ENCODE measurements at places on chromosomes 7 and 10. TPM values are rescaled to one million over a fixed set of nuclear protein-coding genes. Genes with fewer than 3 reads are reported as not detected.

DNA sequence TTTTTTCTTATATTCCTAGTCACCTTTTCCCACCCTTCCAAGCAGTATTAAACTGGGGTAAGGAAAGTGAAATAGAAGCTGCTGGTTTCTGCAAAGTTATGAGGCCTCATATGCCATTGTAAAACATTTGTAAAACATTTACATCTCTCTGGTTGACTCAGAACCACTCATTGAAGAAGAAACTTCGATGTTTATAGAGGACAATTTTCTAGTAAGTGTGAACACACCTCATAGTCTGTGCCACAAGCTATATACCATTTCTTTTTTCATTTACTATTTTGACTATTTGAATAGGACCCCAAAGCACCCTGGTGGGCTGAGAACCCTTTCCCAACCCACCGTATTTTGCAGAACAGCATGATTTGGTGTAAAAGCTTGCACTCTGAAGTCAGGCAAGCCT is 12.9 kb upstream of the ITGB1 start:
- H3K36me3 ChIP-seq = no peaks in the 10 kb centered on the region
- peak overlapping the region; percentile 35 for H3K27ac ChIP-seq
- peaks cover 15% of the 10 kb centered on the region for H3K4me1 ChIP-seq
- DNase-seq = no peak

- H3K4me3 ChIP-seq = no peak overlapping the region
- DNase-seq = no peak
- H3K27me3 ChIP-seq = no peaks in the 10 kb centered on the region
Measured at GRCh38 chr7:98556288-98556687, 60.8 kb upstream of the NPTX2 start.

FAM180A gene
- not detected for total RNA-seq

DNA sequence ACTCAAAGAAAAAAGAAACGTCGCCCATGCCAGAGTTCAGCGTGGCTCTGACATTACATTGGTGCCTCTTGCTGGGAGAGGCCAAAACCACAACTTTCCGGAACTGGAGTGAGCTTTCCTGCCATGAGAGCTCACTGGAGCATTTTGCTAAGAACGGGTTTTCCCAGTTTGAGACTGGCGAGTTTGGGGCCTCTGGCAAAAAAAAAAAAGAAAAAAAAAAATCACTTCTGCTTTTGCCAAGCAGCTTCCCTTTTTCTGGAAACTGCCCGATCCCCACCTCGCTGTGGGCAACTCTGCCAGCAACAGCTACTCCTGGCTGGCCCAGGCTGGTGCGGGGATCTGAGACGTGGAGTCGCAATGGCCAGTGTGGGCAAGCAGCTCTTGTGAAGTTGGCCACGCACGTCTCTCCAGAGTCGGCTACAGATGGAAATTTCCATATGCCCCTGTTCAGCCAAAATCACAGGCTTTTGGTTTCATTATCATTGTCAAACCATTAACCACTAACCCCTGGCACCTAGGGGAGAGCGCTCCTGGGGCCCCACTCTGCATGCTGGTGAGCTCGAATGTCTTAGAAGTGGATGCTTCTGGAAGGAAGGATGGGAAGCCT is 25.7 kb downstream of the PRKAG2 start:
- no peaks in the 10 kb centered on the region for H3K27me3 ChIP-seq
- no peaks in the 10 kb centered on the region for H3K36me3 ChIP-seq
- H3K4me3 ChIP-seq = no peak overlapping the region
- H3K27ac ChIP-seq = no peak overlapping the region

- DNase-seq = no peak
- H3K27ac ChIP-seq = no peak overlapping the region
- H3K4me3 ChIP-seq = no peak overlapping the region
Measured at GRCh38 chr10:12420530-12421120, 71.3 kb downstream of the CAMK1D start.

GSTK1 gene
- 233 TPM for total RNA-seq

TNRC18 gene
- total RNA-seq = 28.2 TPM

DNA sequence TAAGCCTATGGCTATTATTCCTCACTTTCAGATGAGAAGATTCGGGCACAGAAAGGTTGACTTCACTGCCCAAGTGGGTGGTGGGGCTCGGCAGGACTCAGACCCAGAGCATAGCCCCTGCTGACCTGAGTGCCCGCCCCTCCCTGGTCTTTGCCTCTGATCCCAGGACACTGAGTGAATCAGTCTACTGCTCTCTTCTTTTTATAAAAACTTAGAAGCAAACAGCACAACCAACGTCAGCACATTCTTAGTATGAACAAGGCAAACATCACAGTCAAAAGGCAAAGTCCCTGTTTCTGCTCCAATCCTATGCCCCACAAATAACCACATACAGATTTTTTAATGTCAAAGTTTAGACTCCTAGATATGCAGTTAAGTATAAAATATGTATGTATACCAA is 237.8 kb downstream of the ZMYND11 start:
- H3K27ac ChIP-seq = peak overlapping the region; percentile 92
- DNase-seq = peak; percentile 57
- no peaks in the 10 kb centered on the region for H3K36me3 ChIP-seq
- no peak overlapping the region for H3K4me3 ChIP-seq

GRCh38 chr10:62036186-62037081 is 134.9 kb downstream of the ARID5B start:
- H3K36me3 ChIP-seq = no peaks in the 10 kb centered on the region
- peak overlapping the region; percentile 88 for H3K27ac ChIP-seq
- no peak for DNase-seq

DNA sequence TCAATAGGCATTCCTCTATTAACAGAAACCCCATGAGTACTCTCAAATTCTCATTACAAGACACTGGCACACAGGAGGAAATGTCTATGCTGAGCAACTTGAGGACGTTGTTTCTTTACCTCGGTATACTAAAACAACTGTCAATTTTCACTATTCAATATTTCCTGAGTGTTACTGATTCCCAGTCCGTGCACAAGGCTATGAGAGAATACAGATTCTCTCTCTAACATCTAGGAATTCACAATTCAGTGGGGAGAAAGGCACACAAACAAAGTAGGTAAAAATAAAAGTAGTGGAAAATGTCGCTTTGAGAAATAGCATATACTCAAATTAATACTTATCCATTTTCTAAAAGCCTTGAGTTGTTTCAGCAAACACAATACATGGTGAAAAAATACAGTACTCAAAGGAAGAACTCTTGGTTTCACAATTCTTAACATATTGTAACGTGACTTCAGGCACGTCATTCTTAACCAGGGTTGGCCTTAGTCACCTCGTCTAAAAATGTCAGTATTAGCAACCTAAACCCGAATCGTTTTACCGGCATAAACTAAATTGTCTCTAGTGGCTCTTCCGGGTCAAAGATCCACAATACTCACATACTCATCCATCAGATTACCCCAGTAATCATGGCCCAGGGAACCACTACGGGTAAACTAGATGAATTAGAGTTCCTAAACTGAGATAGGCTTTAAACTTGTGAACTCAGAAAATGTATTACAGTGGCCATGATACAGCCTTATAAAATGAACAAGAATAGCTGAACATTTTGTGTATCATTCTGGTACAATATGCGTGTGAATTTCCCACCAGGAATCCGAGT is 1.5 kb downstream of the IPMK start:
- no peaks in the 10 kb centered on the region for H3K36me3 ChIP-seq
- H3K4me1 ChIP-seq = peaks cover 7% of the 10 kb centered on the region
- DNase-seq = peak; percentile 55
- peak overlapping the region; percentile 94 for H3K27ac ChIP-seq
- H3K4me3 ChIP-seq = peak overlapping the region; percentile 50

- H3K4me1 ChIP-seq = no peaks in the 10 kb centered on the region
- no peak overlapping the region for H3K4me3 ChIP-seq
- no peak overlapping the region for H3K27ac ChIP-seq
Measured at GRCh38 chr10:111999205-111999914, 184.2 kb downstream of the GPAM start.

ABCB4 gene
- total RNA-seq = 1.2 TPM

FAM107B gene
- 84.8 TPM for total RNA-seq

- no peak overlapping the region for H3K4me3 ChIP-seq
- H3K36me3 ChIP-seq = no peaks in the 10 kb centered on the region
- no peak for DNase-seq
- no peaks in the 10 kb centered on the region for H3K27me3 ChIP-seq
- H3K27ac ChIP-seq = no peak overlapping the region
- H3K4me1 ChIP-seq = no peaks in the 10 kb centered on the region
Measured at GRCh38 chr10:101716891-101717659, 22.1 kb upstream of the FBXW4 start.

C10orf62 gene
- total RNA-seq = 0.23 TPM

FKBP6 gene
- total RNA-seq = 0.12 TPM

DNA sequence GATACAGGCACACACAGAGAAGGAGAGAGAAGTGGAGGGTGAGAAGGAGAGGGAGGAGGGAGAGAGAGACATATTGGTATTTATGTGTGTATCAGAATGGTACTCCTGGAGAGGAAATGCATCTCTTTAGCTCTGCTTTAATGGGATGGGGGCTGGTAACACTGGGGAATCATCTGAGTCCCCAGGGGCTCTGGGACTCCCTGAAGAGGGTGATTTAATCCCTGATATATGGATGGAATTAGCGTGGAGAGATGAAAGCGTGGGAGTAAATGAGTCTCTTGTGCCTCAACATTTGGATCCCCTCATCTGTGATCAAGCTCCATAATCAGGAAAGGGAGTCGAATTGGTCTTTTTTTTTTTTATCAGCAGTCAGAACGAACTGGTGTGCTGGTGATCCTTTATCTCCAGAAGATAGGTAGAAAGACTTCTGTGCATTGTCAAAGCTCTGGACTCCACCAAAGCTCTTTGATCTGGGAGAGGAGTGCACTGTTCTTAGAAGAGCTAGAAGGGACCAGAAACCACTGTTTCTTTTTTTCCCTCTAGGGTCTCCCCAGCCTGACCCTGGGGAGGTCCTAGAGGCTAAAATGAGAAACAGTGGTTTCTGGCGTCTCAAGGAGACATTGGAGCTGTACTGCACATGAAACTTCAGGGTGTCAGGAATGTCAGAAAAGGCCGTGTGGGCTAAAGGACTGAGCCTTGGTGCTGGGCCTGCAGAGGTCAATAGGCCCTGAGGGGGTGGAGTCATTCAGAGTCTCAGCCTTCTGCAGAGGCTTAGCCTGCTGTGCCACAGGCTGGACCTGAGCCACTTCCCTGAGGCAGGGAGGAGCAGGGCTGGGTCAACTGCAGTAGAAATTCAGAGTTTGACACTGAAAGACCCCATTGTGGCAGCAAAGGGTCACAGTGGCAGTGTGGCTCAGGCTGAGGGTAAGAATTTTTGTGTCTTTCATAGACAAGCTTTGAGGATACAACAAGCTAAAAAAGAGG is 234.4 kb upstream of the SLC26A5 start:
- no peak overlapping the region for H3K4me3 ChIP-seq
- H3K36me3 ChIP-seq = no peaks in the 10 kb centered on the region
- no peaks in the 10 kb centered on the region for H3K27me3 ChIP-seq
- H3K4me1 ChIP-seq = no peaks in the 10 kb centered on the region
- H3K27ac ChIP-seq = no peak overlapping the region

DNA sequence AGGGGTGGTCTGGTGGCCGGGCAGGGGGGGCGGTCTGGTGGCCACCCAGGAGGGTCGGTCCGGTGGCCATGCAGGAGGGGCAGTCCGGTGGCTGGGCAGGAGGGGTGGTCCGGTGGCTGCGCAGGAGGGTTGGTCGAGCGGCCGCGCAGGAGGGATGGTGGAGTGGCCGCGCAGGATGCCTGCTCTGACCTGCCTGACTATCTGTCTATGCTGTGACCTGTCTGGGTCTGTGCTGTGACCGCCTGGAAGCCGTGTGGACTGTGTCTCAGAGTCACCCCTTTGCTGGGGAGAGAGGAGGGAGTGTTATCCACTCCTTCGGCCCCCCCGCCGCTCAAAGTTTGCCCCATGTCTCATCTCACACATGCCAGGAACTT is 113.2 kb downstream of the ACTR3B start:
- DNase-seq = no peak
- H3K27me3 ChIP-seq = no peaks in the 10 kb centered on the region
- no peaks in the 10 kb centered on the region for H3K36me3 ChIP-seq
- H3K27ac ChIP-seq = no peak overlapping the region
- H3K4me1 ChIP-seq = no peaks in the 10 kb centered on the region
- H3K4me3 ChIP-seq = no peak overlapping the region

- peak overlapping the region; percentile 98 for H3K27ac ChIP-seq
- H3K36me3 ChIP-seq = no peaks in the 10 kb centered on the region
- peak overlapping the region; percentile 35 for H3K4me3 ChIP-seq
- no peaks in the 10 kb centered on the region for H3K27me3 ChIP-seq
- H3K4me1 ChIP-seq = peaks cover 25% of the 10 kb centered on the region
Measured at GRCh38 chr7:875476-876076, 778 bp upstream of the GET4 start.

DNA sequence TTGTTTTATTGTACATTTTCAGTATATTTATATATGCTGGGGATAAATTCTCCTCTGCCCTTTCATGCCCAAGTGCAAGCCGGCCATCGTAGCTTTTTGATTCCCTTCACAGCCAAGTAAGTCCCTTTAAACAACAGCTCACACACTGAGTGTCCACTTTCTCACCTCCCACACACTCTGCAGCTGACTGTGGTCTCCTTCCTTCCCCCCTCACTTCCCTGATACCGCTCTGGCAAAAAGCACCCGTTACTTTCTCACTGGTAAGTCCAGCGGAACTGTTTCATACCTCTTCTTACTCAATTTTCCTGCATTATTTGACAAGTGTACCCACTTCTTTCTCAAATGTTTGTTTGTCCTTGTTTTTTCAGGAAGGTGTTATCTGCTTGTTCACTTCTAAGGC is 35.2 kb downstream of the MGAM start:
- no peaks in the 10 kb centered on the region for H3K4me1 ChIP-seq
- no peak for DNase-seq
- no peak overlapping the region for H3K4me3 ChIP-seq
- H3K27me3 ChIP-seq = no peaks in the 10 kb centered on the region
- no peaks in the 10 kb centered on the region for H3K36me3 ChIP-seq

HMX3 gene
- not detected for total RNA-seq
